ENCODE measurements at places on chromosomes 13 and 19.

DNA sequence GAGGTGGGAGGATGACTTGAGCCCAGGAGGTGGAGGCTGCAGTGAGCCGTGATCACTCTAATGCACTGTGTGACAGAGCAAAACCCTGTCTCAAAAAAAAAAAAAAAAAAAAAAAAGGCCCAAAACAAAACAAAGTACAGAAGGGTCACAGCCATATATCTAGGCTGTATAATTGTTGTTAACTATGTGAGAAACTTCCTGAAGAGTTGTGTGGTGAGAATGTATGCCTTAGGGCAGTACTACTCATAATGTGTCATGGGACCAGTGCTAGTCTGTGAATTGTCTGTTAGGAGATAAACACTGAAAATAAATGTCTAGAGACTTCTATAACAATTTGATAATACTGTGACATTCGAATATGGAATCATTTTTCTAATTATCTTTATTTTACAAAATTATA lies 43.1 kb downstream of the PAN3 start:
- no peak for DNase-seq

DNA sequence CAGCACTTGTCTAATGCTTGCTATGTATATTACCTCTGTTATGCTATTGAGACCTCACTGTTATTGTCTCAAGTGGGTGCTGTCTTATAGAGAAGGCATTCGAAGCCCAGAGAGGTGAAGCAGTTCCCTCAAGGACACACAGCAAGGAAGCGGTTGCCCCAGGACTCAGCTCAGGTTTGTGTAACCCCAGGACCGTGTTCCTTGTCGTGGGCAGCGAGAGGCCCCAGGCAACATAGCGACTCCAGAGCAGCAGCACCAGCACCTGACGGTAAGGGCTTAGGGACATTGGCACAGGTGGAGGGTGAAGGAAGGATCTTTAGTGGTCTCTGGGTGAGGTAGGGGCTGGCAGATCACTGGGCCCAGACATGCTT lies 2.4 kb downstream of the KLK15 start:
- no peak for DNase-seq

- no peak for DNase-seq
Observed at GRCh38 chr13:111319521-111319920, 921 bp upstream of the TEX29 start.

- no peak for DNase-seq
Observed at GRCh38 chr13:113880651-113881611, 17.1 kb upstream of the GAS6 start.

DNA sequence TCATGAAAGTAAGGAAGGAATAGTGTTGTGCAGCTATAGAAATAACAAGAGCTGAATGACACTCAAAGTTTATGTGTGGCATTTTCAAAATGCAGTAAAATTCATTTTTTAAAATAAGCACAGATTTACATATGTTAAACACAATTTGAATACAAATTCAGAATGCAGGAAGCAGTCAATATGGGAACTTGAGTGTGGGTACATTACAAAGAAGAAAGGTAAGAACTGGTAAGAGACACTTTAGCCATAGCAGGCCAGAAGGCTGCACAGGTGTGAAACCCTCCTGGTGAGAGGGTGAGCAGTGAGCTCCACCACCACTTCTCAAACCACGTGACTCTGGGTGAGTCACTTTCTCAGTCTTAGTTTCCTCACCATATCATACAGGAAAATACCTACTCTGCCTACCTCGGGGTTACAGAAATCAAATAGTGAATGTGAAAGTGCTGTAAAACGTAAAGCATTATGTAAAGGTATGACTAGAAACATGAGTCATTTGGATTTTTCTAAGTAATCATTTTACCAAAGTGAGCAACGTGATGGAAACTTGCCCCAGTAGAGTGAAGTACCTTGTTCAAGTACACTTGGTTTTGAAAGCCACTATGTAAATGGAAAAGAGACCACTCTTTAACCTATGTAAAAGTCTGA lies 40.5 kb downstream of the USP12 start:
- DNase-seq: peak; percentile 58

DNA sequence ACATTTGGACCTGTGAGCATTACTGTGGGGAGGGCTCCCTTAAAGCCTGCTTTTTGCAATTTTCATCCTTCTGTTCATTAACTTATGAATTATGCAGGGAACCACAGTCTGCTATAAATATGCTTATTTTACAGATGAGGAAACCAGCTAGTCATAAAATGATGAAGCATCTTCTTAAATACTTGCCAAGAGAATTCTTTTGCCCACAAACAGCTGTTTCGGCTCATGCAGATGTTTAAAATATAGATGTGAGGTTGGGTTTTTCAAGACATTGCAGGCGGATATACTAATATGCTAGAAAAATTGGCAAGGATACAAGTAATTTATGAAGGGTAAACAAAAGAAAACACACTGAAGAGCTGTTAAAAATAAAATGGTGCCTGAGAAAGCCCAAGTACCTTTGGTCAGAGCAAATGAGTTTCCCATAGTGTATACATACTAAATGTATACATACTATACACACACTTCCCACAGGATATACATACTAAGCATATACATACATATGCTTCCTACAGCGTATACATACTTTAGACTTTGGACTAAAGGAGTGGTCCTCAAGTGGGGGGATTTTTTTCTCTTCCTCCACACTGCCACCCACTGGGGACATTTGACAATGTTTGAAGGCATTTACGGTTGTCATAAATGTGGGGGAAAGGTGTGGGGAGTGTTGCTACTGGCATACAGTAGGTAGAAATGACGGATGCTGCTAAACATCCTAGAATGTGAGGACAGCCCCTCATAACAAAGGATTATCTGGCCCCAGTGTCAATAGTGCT lies 164.9 kb upstream of the CSNK1A1L start:
- no peak for DNase-seq

GRCh38 chr13:29159871-29160270 lies 339.7 kb downstream of the MTUS2 start:
- DNase-seq: no peak

DNA sequence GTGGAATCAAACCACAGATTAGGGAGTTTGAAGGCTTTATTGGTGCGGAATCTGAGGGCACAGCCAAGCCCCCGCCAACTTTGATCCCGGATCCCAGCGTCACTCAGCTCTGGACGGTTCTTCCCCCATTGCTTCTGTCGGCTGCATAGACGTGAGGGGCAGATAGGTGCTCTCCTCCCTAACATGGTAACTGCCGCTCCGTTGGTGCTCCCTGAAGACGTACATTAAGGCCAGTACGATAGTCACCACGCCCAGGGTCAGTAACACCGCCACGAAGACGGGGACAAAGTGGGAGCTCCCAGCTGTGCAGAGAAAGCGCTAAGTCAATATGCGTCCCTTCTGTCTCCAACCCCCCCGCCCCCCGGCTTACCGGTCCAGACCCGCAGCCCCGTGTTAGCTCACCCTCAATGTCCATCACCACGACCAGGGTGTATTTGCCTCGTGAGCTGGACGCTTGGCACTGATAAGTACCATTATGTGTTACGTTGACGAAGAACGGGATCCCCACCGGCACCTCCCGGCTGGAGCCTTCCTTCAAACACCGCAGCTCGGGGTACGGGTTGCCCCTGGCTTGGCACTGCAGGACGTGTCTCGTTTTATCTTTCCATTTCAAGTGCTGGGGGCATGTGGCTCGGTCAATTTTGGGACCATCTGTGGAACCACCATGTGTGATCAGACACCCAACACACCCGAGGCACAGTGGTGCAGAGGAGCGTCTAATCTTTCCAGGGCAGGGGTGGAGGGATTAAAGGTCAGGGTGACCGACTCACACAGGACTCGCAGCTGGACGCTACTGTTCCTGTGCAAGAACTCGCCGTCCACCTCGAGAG lies 644 bp upstream of the RAVER1 start:
- DNase-seq: no peak

- DNase-seq: peak; percentile 44
Observed at GRCh38 chr19:28878862-28879566, 333.9 kb downstream of the UQCRFS1 start.

GRCh38 chr13:32117001-32117400 lies 85.4 kb downstream of the FRY start:
- DNase-seq: no peak

DNA sequence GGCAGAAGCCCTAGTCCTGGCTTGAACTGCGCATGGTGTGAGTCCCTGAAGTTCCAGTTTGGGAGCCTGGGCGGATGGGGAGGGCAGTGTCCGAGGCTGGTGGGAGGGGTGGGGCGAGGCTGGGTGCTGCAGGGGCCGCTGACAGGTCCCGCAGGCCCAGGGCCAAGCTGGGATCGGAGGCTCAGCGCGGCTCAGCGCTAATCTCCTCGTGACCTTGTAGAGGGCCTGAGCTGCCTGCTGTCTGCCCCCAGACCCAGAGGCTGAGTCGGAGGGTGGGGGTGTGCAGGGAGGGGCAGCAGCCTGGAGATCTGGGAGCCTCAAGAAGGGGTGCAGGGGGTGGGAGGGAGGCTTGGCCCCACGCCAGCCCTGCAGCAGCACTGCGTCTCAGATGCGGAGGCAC lies 3.0 kb downstream of the ATP1A3 start:
- no peak for DNase-seq

DNA sequence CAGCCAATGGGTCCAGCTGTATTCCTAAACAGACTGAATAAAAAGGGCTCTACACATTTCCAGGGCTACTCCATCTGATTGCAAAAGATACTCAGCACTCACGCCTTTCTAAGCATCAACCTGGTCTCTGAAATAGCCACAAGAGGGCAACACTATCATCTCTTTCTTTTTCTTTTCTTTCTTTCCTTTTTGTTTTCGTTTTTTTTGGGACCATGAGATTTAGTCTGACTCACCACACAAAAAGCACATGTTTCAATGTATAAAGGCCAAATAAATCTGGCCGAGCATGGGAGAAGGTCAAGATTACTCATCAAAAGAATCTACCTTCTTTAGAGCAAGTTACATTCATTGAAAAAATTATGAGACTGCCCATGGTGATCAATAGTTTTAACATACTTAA lies 805.6 kb upstream of the ARGLU1 start:
- no peak for DNase-seq

GRCh38 chr19:42762789-42763188 lies 2.7 kb downstream of the PSG8 start:
- no peak for DNase-seq

GRCh38 chr13:95627590-95627989 lies 16.9 kb downstream of the DZIP1 start:
- no peak for DNase-seq

GRCh38 chr19:17888260-17888659 lies 16.5 kb downstream of the SLC5A5 start:
- DNase-seq: no peak

DNA sequence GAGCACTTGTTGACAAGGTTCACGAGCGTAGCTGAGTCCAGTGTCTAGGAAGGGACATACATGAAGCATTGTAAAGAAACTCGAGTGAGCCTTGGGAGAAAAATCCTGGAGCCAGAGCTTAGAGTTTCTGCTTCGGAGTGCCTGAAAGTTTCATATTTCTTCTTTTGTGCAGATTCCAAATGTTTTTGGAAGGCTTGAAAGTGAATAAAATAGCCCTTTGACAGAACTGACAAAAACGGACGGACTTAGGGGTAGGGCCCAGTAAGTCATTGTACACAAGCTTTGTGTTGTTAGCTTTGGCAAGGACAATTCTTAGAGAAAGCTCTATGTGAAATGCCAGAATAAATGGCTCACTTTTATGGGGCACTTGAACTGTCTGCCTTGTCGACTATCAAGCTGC lies 2.8 kb downstream of the RNF113B start:
- no peak for DNase-seq

GRCh38 chr13:53066411-53066810 lies 37.8 kb downstream of the OLFM4 start:
- DNase-seq: no peak

DNA sequence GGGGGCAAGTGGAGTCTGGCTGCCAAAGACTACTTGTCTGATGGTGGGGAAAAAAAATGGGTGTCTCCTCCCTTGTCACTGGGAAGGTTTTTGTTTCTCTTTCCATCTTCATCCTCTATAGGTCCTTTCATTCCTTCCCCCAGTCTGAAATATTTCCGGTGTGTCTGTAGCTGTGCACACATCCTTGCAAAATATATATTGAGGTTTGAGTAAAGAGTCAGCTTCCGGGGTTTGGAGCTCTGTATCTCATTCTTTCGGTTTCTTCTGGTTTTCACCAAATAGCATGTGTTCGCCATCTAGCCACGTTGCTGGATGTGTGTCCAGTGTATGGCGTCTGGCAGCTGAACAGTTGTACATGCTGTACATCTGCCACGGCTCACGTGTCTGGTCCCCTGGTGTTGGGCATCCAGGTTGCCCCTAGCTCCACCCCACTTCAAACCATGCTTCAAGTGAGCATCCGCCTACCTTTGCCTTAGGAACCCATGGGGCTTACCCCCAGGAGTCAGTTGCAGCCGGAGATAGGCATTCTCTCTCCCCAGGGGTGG lies 142.2 kb downstream of the SIPA1L3 start:
- peak; percentile 31 for DNase-seq

DNA sequence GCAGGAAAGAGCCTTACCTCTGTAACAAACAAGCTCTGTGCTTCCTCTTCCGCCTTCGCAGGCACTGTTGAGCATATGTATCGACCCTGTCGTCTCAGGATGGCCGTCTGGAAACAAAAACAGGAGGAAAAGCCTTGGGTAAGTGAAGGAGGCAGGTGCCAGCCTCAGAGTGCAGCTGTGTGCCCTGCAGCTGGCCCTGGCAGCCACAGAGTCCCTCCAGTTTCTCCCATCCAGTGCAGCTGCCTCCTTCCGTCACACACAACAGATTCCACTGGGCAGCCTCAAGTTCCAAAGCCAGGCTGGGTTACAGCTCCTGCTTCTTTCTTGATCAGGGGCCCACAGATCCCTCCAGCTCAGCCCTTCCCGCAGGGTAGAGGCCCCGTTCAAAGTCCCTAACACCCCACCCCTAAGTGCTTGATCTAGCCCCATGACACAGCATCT lies 47.7 kb downstream of the DOCK9 start:
- DNase-seq: peak; percentile 13

GRCh38 chr13:110421696-110422385 lies 114.8 kb downstream of the COL4A2 start:
- no peak for DNase-seq

- DNase-seq: no peak
Observed at GRCh38 chr13:99033814-99034213, 56.0 kb upstream of the DOCK9 start.

DNA sequence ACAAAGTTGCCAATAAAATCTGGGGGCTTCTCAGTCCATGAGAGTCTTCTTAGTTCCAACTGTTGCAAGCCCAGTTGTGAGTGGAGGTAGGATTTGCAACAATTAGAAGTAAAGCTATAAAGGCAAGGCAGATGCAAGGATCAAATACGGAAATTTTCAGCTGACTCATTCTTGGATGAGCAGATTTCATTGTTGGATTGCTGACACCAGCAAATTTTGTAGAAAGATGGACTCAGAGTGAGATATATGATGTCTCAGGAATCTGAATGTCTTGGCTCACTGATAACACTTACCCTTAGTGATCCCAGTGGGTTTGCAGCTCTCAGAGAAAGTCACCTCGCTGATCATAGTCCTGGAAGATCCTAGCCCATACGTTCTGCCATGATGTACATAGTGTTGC lies 209.0 kb downstream of the GPC6 start:
- no peak for DNase-seq

- DNase-seq: no peak
Observed at GRCh38 chr13:23430664-23431063, 2.8 kb downstream of the SACS start.

All from stimulated activated CD4-positive, alpha-beta T cell treated with anti-CD3 and anti-CD28 coated beads, Interleukin-2, amount 100 ng/mL, for 48 hours (primary cell).